Karpas-422 (cell line): ENCODE measurements at places on chromosomes 2 and 18.
A peak's percentile ranks its signal among the peaks of the same experiment; 100 is the strongest.

DNA sequence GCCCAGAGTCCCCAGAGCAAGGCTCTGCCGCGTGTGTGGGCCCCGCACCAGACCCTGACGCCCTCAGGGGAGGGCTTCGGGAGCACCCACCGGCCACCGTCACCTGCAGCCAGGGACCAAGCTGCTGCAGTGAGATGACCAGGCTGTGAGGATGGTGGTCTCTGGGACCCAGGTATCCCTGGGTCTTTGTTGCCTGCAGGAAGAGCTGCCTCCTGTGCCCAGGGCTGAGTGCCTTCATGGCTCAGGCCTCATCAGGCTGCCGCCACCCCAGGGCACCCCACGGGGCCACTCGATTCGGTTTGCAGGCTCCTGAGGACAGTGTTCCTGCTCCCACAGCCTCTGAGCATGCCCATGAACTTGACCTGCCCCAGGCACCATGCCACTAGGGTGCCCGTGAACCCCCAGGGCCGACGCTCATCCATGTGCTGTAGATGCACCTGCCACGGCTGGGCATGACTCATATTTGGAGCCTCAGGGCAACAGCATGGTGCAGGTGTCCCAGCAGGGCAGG, 109.8 kb downstream of the FAM210A start:
- peaks cover 64% of the 10 kb centered on the region for H3K4me1 ChIP-seq
- peaks cover 31% of the 10 kb centered on the region for H3K36me3 ChIP-seq
- H3K27me3 ChIP-seq, result no peaks in the 10 kb centered on the region
- peak overlapping the region; percentile 99 for H3K27ac ChIP-seq
- peak; percentile 73 for DNase-seq

GRCh38 chr18:36775396-36775795, 53.4 kb downstream of the TPGS2 start:
- peaks cover 5% of the 10 kb centered on the region; the same call in 1 of the 2 replicates for H3K36me3 ChIP-seq
- H3K27me3 ChIP-seq, result no peaks in the 10 kb centered on the region
- no peak overlapping the region for H3K27ac ChIP-seq
- peaks cover 16% of the 10 kb centered on the region for H3K4me1 ChIP-seq
- no peak overlapping the region for H3K4me3 ChIP-seq
- no peak for DNase-seq

DNA sequence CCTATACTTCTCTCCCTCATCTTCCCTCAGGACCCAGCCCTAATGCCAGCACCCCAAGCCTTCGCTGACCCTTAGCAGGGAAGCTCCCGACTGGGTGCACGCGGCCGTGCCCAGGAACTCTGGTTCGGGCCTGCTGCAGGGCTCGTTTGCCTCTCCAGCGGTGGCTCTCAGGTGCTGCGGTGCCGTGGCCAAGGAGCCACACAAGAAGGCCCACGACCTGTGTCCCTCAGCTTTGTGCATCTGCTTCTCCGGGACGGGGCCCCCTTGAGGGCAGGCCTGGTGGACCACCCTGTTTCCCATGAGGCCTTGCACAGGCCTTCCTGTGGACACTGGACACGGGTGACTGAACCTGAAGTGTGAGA, 17.7 kb downstream of the BOK start:
- H3K4me1 ChIP-seq, result no peaks in the 10 kb centered on the region
- no peak for DNase-seq
- H3K4me3 ChIP-seq, result no peak overlapping the region
- H3K36me3 ChIP-seq, result no peaks in the 10 kb centered on the region; the same call in 1 of the 2 replicates
- no peak overlapping the region for H3K27ac ChIP-seq
- no peaks in the 10 kb centered on the region for H3K27me3 ChIP-seq

- H3K27ac ChIP-seq, result no peak overlapping the region
- H3K27me3 ChIP-seq, result no peaks in the 10 kb centered on the region
- DNase-seq, result no peak
These were observed 18.0 kb downstream of the NMUR1 start for GRCh38 chr2:231512222-231512621.

- H3K4me3 ChIP-seq, result no peak overlapping the region
- no peaks in the 10 kb centered on the region for H3K36me3 ChIP-seq
- H3K4me1 ChIP-seq, result no peaks in the 10 kb centered on the region
- no peaks in the 10 kb centered on the region for H3K27me3 ChIP-seq
- no peak overlapping the region for H3K27ac ChIP-seq
These were observed 722.4 kb downstream of the NRXN1 start for GRCh38 chr2:50309503-50309902.

- no peak overlapping the region for H3K27ac ChIP-seq
- H3K4me1 ChIP-seq, result peaks cover 5% of the 10 kb centered on the region; the same call in 1 of the 2 replicates
These were observed 39.2 kb downstream of the FECH start for GRCh38 chr18:57547260-57547659.

- no peak for DNase-seq
- no peaks in the 10 kb centered on the region for H3K27me3 ChIP-seq
- H3K27ac ChIP-seq, result no peak overlapping the region
- no peak overlapping the region for H3K4me3 ChIP-seq
- no peaks in the 10 kb centered on the region for H3K36me3 ChIP-seq
These were observed 37.2 kb downstream of the ITGA6 start for GRCh38 chr2:172464400-172465129.

GRCh38 chr2:230267556-230267955, 42.0 kb downstream of the SP140 start:
- H3K4me3 ChIP-seq, result no peak overlapping the region
- H3K27me3 ChIP-seq, result no peaks in the 10 kb centered on the region
- peaks cover 5% of the 10 kb centered on the region; the same call in 1 of the 2 replicates for H3K4me1 ChIP-seq
- no peak overlapping the region for H3K27ac ChIP-seq
- DNase-seq, result no peak

GRCh38 chr18:63603355-63603754, 16.2 kb downstream of the SERPINB13 start:
- H3K27me3 ChIP-seq, result no peaks in the 10 kb centered on the region
- no peak overlapping the region for H3K4me3 ChIP-seq
- H3K4me1 ChIP-seq, result no peaks in the 10 kb centered on the region
- H3K36me3 ChIP-seq, result no peaks in the 10 kb centered on the region
- no peak for DNase-seq

GRCh38 chr2:2226326-2226725, 104.7 kb downstream of the MYT1L start:
- H3K27ac ChIP-seq, result no peak overlapping the region
- no peaks in the 10 kb centered on the region for H3K36me3 ChIP-seq
- H3K4me3 ChIP-seq, result no peak overlapping the region
- H3K4me1 ChIP-seq, result no peaks in the 10 kb centered on the region
- no peaks in the 10 kb centered on the region for H3K27me3 ChIP-seq

GRCh38 chr2:15744820-15745219, 153.2 kb downstream of the DDX1 start:
- no peaks in the 10 kb centered on the region for H3K36me3 ChIP-seq
- no peaks in the 10 kb centered on the region for H3K27me3 ChIP-seq
- DNase-seq, result no peak

DNA sequence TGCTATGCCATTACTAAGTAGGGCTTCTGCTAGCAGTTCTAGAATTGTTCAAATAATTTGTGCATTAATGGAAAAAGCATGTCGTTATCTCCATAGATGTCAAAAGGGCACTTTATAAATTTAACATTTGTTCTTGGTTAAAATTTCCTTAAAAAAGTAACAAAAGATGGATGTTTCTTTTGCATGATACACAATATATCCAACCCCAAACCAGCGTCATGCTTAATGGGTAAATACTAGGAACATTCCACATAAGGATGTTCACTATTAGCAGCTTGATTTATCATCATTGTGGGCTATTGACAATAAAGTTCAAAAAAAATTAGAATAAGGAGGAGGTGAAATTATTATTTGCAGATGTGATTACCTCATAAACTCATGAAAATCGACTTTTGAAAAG, 79.7 kb downstream of the GREB1L start:
- H3K4me3 ChIP-seq, result no peak overlapping the region
- H3K27ac ChIP-seq, result no peak overlapping the region
- H3K4me1 ChIP-seq, result no peaks in the 10 kb centered on the region
- DNase-seq, result no peak
- no peaks in the 10 kb centered on the region for H3K27me3 ChIP-seq
- no peaks in the 10 kb centered on the region for H3K36me3 ChIP-seq

GRCh38 chr2:205267323-205267722, 415.0 kb upstream of the NRP2 start:
- H3K4me1 ChIP-seq, result no peaks in the 10 kb centered on the region
- no peak for DNase-seq
- no peak overlapping the region for H3K4me3 ChIP-seq
- no peak overlapping the region for H3K27ac ChIP-seq

- DNase-seq, result no peak
- H3K27ac ChIP-seq, result no peak overlapping the region
- H3K4me3 ChIP-seq, result no peak overlapping the region
- peaks cover 7% of the 10 kb centered on the region for H3K4me1 ChIP-seq
- H3K36me3 ChIP-seq, result no peaks in the 10 kb centered on the region
- no peaks in the 10 kb centered on the region for H3K27me3 ChIP-seq
These were observed 40.8 kb downstream of the SPTBN1 start for GRCh38 chr2:54496920-54497319.

GRCh38 chr2:198283146-198283545, 478.8 kb downstream of the PLCL1 start:
- H3K36me3 ChIP-seq, result no peaks in the 10 kb centered on the region
- no peak overlapping the region for H3K27ac ChIP-seq
- DNase-seq, result no peak
- H3K4me1 ChIP-seq, result no peaks in the 10 kb centered on the region
- no peaks in the 10 kb centered on the region; the same call in 1 of the 2 replicates for H3K27me3 ChIP-seq

DNA sequence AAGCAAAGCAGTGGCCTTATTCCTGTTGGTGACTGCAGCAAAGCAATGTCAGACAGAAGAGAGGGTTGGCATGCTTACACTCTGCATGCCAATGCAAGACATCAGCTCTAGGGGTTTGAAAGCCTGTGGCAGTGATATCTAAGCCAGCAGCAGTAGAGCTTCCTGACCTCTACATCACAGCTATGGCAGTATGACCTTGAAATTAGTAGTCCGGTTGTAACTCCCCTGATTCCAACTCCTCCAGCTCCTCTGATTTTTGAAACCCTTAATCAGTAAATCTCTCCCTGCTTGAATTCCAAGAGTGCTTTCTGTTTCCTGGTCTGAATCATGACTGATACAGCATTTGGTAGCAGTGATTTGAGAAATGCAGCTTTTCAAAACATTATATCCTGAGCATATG, 60.0 kb upstream of the LRP1B start:
- no peaks in the 10 kb centered on the region for H3K36me3 ChIP-seq
- no peak for DNase-seq
- H3K4me1 ChIP-seq, result no peaks in the 10 kb centered on the region
- H3K27me3 ChIP-seq, result no peaks in the 10 kb centered on the region

- no peak for DNase-seq
- no peaks in the 10 kb centered on the region for H3K27me3 ChIP-seq
- no peak overlapping the region for H3K27ac ChIP-seq
- H3K36me3 ChIP-seq, result no peaks in the 10 kb centered on the region
- no peaks in the 10 kb centered on the region for H3K4me1 ChIP-seq
These were observed 1206.0 kb upstream of the ZEB2 start for GRCh38 chr2:145725876-145726275.

DNA sequence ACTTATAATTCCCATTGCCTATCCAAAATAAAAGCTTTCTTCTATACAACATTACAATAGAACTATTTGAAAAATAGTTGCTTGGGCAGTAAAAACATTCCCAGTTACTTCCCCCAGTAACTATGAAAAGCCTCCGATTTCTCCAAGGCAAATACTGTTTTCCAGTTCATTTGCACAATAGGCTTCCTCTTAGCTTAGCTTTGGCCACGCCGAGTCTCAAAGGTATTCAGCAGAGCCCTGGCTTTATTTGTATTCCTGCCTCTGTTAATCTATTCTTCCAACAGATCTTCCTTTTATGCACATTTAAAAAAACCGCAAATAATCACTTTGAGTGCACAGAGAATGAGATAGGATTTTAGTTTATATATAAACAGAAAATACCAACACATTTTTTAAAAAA, 836.8 kb upstream of the VRK2 start:
- H3K4me1 ChIP-seq, result no peaks in the 10 kb centered on the region
- no peaks in the 10 kb centered on the region for H3K36me3 ChIP-seq
- no peak for DNase-seq
- H3K4me3 ChIP-seq, result no peak overlapping the region
- H3K27me3 ChIP-seq, result no peaks in the 10 kb centered on the region
